ENCODE measurements at places on chromosomes 4 and X. TPM values are rescaled to one million over a fixed set of nuclear protein-coding genes. Genes with fewer than 3 reads are reported as not detected.

- DNase-seq = no peak
Observed at GRCh38 chrX:79078114-79078513, 66.4 kb upstream of the GPR174 start.

- DNase-seq = no peak
Observed at GRCh38 chr4:183130328-183131155, 31.5 kb downstream of the WWC2 start.

Gene ADH1A
- 0.71 TPM for polyA plus RNA-seq

- DNase-seq = no peak
Observed at GRCh38 chr4:76515975-76516843, 81.2 kb downstream of the SHROOM3 start.

GRCh38 chr4:80073473-80074008 is 512 bp upstream of the ANTXR2 start:
- DNase-seq = no peak

- no peak for DNase-seq
Observed at GRCh38 chr4:39821951-39822350, 124.0 kb downstream of the UBE2K start.

Gene SHROOM4
- 5.6 TPM for polyA plus RNA-seq

GRCh38 chr4:152243896-152244595 is 291.8 kb downstream of the FBXW7 start:
- peak; percentile 44 for DNase-seq

Gene PRRG3
- polyA plus RNA-seq = 32.7 TPM

- peak; percentile 16 for DNase-seq
Observed at GRCh38 chr4:73589887-73590801, 30.1 kb downstream of the RASSF6 start.

Measured in muscle of leg (tissue), 16 donors.